ENCODE measurements at places on chromosomes 7 and 10.

DNA sequence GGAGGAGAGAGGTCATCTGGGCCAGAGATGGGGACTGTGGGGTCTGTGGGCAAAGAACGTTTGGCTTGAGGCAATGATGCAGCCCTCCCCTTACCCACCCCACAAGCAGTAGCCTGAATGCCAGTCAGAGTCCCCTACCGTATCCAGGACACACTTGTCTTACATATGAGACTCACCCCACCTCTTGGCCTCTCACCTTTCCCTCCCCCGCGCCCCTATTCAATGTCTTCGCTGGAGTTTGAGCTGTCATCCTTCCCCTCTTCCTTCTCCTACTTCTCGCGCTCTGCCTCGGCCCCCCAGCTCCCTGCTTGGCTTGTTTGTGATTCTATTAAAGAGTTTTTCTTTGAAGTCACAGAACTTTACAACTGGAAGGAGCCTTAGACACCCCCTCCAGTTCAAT is 8.9 kb downstream of the PRRT4 start:
- no peak for DNase-seq

DNA sequence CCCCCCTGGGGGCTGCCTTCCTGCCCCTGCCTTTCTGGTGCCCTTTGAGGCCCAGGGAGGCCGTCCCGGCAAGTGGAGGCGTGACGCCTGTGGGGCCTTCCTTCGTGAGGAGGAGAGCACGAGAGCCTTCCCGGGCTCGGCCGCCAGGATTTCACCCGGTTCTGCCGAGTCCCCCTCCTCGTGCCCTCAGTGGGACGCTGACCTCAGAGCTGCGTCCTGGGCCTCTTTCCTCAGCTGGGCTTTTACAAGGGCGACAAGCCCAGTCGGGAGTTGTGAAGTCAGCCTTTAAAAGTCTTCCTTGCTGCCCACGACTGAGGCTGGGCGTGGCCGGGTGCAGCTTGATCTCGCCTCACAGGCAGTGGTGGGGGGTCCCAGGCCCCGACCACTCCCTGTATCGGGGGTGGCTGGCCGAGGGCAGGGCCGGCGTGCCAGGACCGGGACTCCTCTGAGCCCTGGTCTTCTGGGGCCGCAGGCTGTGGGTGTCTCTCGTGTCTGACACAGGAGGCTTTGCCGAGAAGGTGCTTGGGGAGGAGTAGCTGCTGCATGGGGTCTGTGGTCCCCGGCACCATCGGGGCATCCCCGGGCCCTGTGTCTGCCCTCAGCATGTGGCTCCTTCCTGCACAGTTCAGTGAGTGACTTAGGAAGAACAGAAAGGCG is 41.8 kb downstream of the FAM20C start:
- no peak for DNase-seq

- DNase-seq = no peak
These were observed 38.4 kb downstream of the ARID5B start for GRCh38 chr10:61939902-61940301.

GRCh38 chr10:31635009-31635408 is 293.6 kb downstream of the ARHGAP12 start:
- DNase-seq = no peak

- no peak for DNase-seq
These were observed 111.5 kb upstream of the SVIL start for GRCh38 chr10:29746080-29746797.

- no peak for DNase-seq
These were observed 95.4 kb upstream of the SEMA3C start for GRCh38 chr7:81014266-81014665.

All from HAP-1 (cell line).